CD4-positive, alpha-beta T cell treated with Interleukin-2 at 100 ng/mL for 4 hours (primary cell): ENCODE measurements at places on chromosomes 1 and 21.

DNA sequence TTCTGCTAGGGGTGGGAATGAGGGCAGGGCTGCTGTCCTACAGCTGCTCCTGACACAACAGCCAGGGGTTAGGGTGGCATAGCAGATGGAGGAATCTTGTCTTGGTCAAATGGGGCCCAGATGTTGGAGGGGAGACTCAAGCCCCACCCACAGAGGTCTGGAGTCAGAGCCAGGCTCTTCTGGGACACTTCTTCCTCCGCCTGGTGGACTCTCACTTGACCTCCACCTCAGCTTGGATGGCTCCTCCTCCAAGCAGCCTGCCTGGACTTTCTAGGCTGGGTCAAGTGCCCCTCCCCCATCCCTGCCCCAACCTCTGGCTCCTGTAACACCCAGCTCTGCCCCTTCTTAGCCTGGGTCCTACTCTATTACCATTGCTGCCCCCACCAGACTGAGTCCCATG lies 35.5 kb downstream of the EPHA2 start:
- no peak for DNase-seq

GRCh38 chr1:27427329-27427728 lies 34.9 kb downstream of the GPR3 start:
- DNase-seq, result no peak

DNA sequence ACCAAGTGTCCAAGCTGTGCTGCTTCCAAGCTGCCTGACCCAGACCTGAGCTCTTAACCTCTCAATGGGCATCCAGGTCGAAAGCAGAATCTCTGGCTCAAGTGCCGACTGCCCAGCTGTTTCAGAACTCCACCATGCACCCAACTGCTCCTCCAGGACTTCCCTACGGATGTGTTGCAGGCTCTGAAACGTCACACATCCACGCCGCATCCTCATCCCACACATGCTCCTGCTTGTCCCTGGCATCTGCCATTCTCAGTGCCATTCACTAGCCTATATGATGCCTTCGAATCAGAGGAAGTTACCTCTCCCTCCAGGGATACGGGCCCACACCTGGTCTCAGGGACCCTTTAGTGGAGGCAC lies 11.2 kb downstream of the PDZK1IP1 start:
- DNase-seq, result no peak

DNA sequence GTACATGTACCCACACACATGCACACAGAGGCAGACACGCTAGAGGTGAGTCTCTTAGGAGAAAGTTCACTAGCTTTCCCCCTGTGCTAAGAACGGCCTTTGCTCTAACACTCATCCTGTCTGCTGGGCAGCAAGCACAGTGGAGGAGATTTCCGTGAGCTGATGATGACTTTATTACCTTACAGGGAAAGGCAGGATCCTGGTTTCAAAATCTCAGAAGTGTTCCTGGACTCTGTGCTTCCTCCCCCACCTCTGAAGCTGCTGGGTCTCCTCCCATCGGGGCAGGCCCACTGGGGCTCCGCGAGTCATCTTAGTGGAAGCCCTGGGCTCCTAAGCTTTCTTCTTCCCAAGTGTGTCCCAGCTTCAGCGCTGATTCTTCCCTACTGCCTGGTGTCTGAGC lies 2.7 kb downstream of the FAM3B start:
- DNase-seq, result no peak
